HCT116 (cell line): ENCODE measurements at places on chromosomes 11 and 22. TPM values are rescaled to one million over a fixed set of nuclear protein-coding genes. Genes with fewer than 3 reads are reported as not detected.

DNA sequence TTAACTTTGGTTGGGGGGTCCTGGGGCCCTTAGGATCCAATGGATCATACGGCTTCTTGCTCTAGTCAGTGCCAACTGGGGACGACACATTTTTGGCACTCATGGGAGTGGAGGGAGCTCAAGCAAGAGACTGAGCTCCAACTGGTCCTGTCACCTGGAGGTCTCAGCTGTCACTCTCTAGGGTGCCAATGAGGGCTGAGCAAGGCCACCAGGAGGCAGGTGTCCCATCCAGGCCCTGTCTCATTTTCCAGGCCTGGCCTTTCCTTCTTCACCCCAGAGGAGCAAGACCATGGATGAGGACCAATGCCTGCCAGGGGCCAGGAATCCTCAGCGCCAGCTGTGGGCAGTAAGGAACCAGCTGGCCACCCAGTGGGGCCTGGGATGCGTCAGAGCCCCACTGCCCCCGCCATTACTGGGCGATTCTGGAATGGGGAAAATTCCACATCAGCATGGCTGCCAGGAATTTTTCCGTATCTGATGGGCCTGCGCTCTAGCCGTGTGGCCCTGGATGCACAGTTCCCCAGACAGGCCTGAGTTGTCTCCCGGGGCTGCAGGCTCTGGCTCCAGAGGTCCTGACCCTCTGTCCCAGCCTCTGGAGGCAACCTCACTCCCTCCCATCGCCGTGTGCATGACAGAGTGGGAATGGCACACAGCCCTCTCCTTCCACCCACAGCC, 669 bp upstream of the GAL3ST1 start:
- H3K4me1 ChIP-seq: peaks cover 6% of the 10 kb centered on the region; the same call in 1 of the 2 replicates
- H3K27ac ChIP-seq: no peak overlapping the region
- H3K4me3 ChIP-seq: no peak overlapping the region

DNA sequence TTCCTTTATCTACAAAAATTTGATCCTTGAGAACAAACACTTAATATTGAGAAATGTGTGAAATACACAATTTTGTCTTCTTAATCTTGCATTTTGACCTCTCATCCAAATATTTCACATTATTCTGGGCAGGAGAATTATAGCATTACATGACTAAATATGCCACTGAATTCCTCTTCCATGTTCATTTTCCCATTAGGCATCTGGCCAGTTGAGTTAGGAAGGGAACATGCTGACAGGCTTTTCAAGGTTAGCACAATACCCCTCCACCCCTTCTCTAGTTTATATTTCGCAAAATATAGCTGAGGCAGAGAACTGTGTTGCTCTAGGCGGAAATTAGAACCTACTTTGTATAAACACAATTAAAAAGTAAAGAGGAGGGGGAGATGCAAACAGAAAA, 271.7 kb upstream of the ZC3H12C start:
- no peaks in the 10 kb centered on the region for H3K4me1 ChIP-seq
- no peak overlapping the region for H3K4me3 ChIP-seq
- DNase-seq: no peak
- H3K27ac ChIP-seq: no peak overlapping the region
- H3K36me3 ChIP-seq: no peaks in the 10 kb centered on the region

- no peak overlapping the region for H3K4me3 ChIP-seq
- no peak overlapping the region for H3K27ac ChIP-seq
- peaks cover 13% of the 10 kb centered on the region; the same call in 1 of the 2 replicates for H3K27me3 ChIP-seq
These were observed 528.0 kb downstream of the SOX6 start for GRCh38 chr11:15828215-15828853.

The GLB1L2 gene
- total RNA-seq: 27.1 TPM

The CLMP gene
- total RNA-seq: 3.2 TPM
